ENCODE measurements at places on chromosomes 16 and 17.

DNA sequence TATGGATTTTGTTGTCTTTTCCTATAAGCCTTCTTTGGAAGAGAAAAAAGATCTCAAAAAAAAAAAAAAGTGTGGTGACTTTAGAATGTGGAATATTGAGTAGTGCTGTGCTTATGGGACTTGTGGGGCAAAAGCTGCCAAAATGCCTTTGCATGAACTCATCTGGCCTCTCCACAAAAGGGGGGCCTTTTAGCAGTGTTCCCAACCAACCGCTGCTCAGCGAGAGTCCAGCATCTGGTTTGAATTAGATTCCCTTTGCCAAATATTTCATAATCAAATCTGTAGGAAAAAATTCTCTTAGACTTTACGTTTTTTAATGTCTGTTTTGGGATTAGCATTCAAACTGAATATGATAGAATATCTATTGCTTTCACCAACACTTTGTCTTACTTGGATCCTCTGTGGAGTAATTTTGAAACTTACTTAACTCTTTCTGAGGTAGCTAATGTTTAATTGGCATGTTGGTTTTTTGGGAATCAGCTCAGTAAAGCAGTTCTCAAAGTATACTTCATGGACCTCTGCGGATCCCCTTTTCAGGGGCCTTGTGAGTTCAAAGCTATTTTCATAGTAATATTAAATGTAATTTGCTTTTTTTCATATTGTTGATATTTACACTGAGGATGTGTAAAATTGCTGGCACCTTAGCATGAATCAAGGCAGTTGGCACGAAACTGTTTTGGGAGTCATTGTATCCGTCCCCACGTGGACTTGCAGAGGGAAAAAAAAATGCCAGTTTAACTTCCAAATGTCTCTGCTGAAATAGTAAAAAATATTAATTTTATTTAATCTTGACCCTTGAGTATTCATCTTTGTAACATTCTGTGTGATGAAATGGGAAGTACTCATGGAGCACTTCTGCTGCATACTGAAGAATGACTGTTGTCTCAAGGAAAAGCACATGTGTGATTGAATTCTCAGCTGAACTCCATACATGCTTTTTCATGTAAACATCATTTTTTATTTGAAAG lies 34.7 kb upstream of the VPS4A start:
- no peak for DNase-seq

DNA sequence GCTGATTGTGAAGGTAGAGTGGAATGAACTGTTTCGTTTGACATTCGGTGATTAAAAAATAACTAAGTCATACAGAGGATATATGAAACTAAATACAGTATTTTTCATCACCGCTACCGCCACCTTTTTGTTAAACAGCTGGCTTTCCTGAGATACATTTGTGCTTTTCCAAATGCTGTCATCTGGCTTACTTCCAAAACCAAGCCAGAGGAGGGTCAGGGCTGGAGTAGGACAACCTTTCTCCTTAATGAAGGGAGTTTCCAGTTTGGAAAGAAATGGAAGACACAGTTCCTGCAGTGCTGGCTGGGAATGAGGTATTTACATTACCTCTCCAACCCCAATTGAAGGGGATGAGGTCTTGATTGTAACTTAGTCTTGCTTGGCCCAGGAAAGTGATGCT lies 3.2 kb downstream of the TNRC6C start:
- DNase-seq, result no peak

GRCh38 chr17:63531022-63531965 lies 8.1 kb downstream of the KCNH6 start:
- no peak for DNase-seq

GRCh38 chr16:60302676-60303075 lies 1568.6 kb upstream of the GOT2 start:
- DNase-seq, result no peak

GRCh38 chr17:71764505-71764904 lies 356.3 kb upstream of the SOX9 start:
- DNase-seq, result no peak
